Heart right ventricle (tissue), 16 donors: ENCODE measurements at places on chromosomes 6 and 20. TPM values are rescaled to one million over a fixed set of nuclear protein-coding genes. Genes with fewer than 3 reads are reported as not detected.

The PLCB1 gene
- 7.9 TPM for total RNA-seq

- H3K36me3 ChIP-seq: peaks cover 78% of the 10 kb centered on the region
- no peak for DNase-seq
- H3K27me3 ChIP-seq: no peaks in the 10 kb centered on the region
- peaks cover 28% of the 10 kb centered on the region for H3K4me1 ChIP-seq
- H3K4me3 ChIP-seq: no peak overlapping the region
- H3K27ac ChIP-seq: no peak overlapping the region
These were observed 5.8 kb downstream of the GZF1 start for GRCh38 chr20:23367770-23368169.

- no peak for DNase-seq
- H3K4me3 ChIP-seq: no peak overlapping the region
- H3K27me3 ChIP-seq: no peaks in the 10 kb centered on the region
- H3K36me3 ChIP-seq: no peaks in the 10 kb centered on the region
- H3K27ac ChIP-seq: no peak overlapping the region
These were observed 237.9 kb downstream of the MYLK4 start for GRCh38 chr6:2512802-2513201.

DNA sequence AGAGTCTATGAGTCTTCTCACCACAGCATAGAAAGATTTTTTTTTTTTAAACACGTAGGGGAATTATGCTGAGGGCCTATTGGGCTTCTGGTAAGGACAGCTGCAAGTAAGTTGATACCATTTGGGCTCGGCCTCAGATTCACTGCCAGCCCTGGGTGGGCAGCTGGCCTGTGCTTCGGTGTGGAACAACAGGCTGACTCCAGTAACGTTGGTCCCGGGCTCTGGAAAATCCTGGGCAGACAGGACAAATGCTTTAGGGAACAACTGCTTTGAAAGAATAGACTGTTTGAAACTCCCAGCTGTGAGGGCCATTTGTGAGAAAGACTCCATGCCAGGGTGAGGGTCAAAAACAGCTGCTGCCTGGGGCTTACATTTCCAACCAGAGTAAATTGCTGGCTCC, 366.5 kb downstream of the QKI start:
- peak; percentile 57 for DNase-seq
- H3K27ac ChIP-seq: peak overlapping the region; percentile 31
- no peaks in the 10 kb centered on the region for H3K27me3 ChIP-seq
- H3K36me3 ChIP-seq: no peaks in the 10 kb centered on the region
- H3K4me3 ChIP-seq: no peak overlapping the region
- H3K4me1 ChIP-seq: peaks cover 15% of the 10 kb centered on the region

The CCN5 gene
- 27.2 TPM for total RNA-seq

The TXLNB gene
- total RNA-seq: 143 TPM

The CPNE5 gene
- total RNA-seq: 98.2 TPM

The ATG5 gene
- 12.6 TPM for total RNA-seq

GRCh38 chr6:89007209-89008000, 44.0 kb upstream of the RNGTT start:
- DNase-seq: no peak
- H3K27me3 ChIP-seq: no peaks in the 10 kb centered on the region
- H3K4me3 ChIP-seq: no peak overlapping the region
- H3K4me1 ChIP-seq: peaks cover 29% of the 10 kb centered on the region
- no peaks in the 10 kb centered on the region for H3K36me3 ChIP-seq

The BCAS1 gene
- total RNA-seq: not detected

The RCAN2 gene
- 351 TPM for total RNA-seq

DNA sequence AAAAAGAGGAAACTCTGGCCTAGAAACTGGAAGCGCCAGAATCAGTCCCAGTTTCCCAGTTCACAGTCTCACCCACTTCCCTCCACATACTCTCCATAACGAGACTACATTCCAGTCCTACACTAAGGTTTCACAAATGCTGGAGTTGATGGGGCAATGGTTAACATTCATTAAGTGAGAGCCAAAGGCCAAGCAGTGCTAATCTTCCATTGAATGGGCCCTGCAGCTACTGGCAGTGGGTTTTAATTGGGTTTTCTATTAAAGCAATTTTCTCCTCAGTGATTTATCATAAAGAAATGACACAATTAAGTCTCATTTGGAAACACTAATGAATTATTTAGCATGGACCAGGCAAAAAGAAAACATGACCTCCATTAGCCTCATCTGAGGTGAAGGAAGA, 20.8 kb upstream of the NRSN1 start:
- no peaks in the 10 kb centered on the region for H3K27me3 ChIP-seq
- no peak overlapping the region for H3K27ac ChIP-seq
- H3K4me3 ChIP-seq: no peak overlapping the region
- no peaks in the 10 kb centered on the region for H3K4me1 ChIP-seq
- H3K36me3 ChIP-seq: no peaks in the 10 kb centered on the region

DNA sequence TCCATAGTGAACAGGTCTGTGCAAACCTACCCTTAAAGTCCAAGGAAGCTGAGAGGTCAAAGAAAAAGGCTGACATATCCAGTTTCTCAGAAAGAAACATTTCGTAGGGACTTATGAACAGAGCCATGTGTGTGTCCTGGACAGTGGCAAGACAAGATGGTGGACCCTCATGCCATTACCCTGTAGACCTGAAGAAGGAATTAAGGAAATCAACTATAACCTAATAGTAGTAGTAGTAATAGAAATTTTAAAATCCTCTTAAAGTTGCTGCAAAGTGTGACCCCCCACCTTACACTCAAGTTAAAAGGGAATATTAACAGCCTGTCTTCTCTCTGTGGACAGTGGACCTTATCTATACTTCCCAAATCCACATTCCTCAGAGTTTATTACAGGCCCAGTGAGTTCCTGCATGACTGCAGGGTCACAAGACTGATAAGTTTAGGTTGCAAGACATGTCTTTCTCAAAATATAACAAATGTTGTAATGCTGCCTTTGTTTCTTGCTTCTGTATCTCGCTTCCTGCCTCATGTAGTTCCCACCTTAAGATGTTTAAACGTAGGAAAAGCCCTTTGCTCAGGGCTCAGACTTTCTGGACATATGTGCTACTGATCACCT, 10.6 kb downstream of the IL22RA2 start:
- H3K4me1 ChIP-seq: peaks cover 49% of the 10 kb centered on the region
- no peak overlapping the region for H3K27ac ChIP-seq
- no peak for DNase-seq
- H3K4me3 ChIP-seq: no peak overlapping the region
- H3K36me3 ChIP-seq: no peaks in the 10 kb centered on the region

The NOTCH4 gene
- total RNA-seq: 17.4 TPM

DNA sequence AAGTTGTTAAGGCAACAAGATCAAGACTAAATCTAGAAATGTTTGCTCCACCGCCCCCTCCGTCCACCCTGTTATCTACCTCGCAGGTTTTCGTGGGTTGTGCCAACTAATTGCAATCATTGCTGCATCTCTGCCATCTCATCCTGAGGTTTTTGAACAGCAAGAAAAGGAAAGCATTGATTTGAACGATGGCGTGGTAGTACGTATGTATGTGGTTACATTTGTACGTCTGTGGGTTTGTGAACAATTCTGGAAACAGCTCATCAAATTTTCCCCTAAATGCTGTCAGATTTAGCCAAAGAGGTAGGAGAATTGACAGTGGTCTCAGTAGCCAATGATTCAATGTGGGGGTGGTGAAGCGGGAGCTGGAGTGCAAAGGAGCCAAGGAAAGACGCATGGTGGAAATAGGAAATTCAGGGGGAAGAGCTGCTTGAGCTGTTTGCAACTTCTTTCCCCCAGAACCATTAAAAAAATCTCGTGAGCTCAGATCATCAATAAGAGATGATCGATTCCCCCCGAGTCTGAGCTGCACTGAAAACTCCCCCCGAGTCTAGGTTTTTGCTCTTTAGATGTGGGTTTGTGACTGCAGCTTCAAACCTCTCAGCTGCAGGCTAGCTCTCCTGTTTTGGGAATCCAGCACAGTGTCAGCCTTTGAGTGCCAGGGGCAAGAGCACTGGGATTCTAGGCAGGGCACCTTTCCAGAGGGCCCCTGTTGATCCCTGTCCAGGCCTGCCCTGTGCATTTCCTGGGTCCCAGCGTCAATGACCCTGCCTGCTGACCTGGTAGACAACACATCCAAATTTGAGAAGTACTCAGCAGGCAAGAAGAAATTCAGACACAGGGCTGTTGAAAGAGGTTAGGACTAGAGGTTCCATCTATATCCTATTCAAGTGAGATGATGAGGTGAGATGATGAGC, 72.6 kb upstream of the LY86 start:
- H3K36me3 ChIP-seq: no peaks in the 10 kb centered on the region
- H3K27me3 ChIP-seq: peaks cover 8% of the 10 kb centered on the region
- no peak for DNase-seq
- H3K4me1 ChIP-seq: no peaks in the 10 kb centered on the region

GRCh38 chr6:163529605-163530004, 115.1 kb downstream of the QKI start:
- H3K4me3 ChIP-seq: no peak overlapping the region
- no peaks in the 10 kb centered on the region for H3K27me3 ChIP-seq

- peaks cover 10% of the 10 kb centered on the region for H3K4me1 ChIP-seq
- H3K27me3 ChIP-seq: no peaks in the 10 kb centered on the region
- no peak overlapping the region for H3K4me3 ChIP-seq
- DNase-seq: peak; percentile 85
- no peaks in the 10 kb centered on the region for H3K36me3 ChIP-seq
These were observed 15.7 kb downstream of the NRSN2 start for GRCh38 chr20:362271-363254.

DNA sequence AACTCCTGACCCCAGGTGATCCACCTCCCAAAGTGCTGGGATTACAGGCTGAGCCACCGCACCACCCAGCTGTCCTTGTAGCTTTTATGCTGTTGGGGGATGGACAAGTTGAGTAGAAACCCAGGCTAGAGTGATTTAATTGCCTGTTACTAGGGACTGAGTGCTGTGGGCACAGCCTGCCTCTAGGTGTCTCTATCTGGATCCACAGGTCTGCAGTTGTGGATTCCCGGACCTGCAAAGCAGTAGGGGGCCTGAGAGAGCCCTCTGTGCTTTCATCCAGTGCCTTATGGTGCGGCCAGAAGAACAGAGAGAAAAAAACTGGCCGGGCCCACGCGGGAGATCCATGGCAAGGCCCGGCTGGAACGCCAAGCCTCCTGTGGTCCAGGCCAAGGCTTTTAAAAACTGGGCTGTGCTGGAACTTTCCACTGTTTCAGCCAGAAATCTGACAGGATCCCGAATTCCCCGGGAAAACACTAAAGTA, 5.2 kb downstream of the SIRPA start:
- H3K27me3 ChIP-seq: no peaks in the 10 kb centered on the region
- H3K36me3 ChIP-seq: peaks cover 41% of the 10 kb centered on the region
- H3K27ac ChIP-seq: no peak overlapping the region
- no peak overlapping the region for H3K4me3 ChIP-seq
